ENCODE measurements at places on chromosomes 6 and 20.

DNA sequence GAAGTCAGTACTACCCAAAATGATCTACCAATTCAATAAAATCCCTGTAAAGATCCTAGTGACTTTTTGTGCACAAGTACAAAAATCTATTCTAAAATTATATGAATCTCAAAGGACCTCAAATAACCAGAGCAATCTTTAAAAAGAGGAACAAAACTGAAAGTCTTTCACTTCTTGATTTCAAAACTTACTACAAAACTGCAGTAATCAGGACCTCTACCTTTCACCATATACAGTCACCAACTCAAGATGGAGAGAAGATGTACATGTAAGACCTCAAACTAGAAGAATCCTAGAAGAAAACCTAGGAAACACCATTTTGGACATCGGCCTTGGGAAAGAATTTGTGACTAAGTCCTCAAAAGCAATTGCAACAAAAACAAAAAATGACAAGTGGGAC lies 109.5 kb upstream of the CD93 start:
- DNase-seq, result no peak

GRCh38 chr6:110528930-110529325 lies 52.5 kb upstream of the SLC22A16 start:
- DNase-seq, result no peak

- DNase-seq, result no peak
These were observed 14.3 kb upstream of the SLC22A3 start for GRCh38 chr6:160333841-160334240.

- no peak for DNase-seq
These were observed 20.6 kb downstream of the SLC2A12 start for GRCh38 chr6:134031696-134032255.

GRCh38 chr6:47663462-47664216 lies 34.7 kb upstream of the ADGRF4 start:
- DNase-seq, result no peak

DNA sequence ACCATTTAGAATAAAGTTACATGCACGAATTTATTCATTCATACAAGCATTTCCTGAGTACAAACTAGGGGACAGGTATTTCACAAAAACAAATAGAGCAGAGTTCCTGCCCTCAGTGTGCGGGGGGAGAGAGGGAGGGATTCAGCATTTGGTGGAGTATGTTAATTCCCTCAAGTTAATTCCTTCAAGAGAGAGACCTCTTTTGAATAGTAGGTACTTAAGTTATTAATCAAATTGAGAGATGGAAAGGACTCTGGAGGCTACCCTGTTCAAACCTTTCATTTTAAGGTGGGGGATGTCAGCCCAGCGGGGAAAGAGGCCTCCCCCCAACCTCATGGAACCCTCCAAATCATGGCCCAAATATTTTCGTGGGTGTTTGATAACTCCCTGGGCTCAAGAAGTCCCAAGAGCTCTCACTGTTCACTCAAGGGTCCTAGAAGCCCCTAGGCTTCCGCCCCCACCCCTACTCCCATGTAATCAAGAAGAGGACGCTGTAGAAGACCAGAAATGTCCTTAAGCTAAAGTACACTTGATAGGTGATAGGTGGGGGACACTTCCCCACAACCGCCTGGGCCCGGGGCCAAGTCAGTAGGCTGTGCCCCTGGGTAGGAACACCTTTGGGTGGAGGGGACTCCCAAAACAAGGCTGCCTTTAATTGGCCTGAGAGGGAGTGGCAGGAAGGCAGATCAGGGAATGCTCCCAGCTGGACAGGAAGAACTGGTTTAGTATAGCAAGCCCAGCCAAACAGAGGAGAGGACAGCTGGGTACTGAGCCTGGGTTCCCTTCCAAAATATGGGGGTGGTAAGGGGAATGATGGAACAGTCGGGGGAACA lies 2.9 kb downstream of the SDC4 start:
- no peak for DNase-seq

DNA sequence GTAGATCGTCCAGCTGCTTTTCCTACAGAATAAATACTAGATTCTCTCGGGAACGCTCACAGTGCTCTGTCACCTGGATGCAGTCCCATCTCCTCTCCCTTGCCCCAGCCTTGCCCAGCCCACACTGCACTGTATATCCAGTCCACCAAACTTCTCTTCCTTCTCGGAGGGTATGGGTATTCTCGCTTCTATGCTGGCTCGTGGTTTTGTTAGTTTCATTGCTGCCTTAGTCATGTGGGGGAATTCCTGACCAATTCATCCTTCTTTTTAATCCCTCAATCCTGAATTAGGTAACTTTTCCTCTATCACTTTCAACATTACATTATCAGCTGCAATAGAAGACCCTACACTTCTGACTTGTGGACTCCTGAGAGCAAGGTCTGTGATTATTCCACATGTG lies 252.4 kb downstream of the GMDS start:
- no peak for DNase-seq

DNA sequence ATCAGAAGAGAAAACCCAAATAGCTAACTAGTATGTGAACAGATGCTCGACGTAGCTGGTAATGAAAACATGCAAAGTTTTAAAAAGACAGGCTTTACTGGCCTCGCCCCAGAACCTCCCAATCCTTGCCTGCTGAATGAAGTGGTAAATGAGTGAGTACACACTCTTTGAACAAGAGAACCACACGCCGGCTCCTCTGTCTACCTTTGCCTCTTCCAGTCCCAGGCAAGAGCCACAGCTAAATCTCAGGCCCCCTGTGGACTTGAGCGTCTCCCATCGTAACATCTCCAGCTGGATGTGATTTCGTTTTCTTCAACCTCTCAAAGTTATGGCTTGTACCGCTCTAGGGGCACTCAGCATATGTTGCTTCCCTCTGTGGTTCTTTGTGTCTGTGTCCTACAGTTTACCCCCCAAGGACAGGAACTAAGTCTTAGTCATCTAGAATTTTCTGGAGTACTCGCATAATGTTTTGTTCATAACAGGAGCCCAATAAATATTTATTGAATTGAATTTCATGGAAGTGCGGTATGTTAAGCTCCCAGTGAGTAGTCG lies 153.2 kb upstream of the TAB2 start:
- DNase-seq, result no peak

DNA sequence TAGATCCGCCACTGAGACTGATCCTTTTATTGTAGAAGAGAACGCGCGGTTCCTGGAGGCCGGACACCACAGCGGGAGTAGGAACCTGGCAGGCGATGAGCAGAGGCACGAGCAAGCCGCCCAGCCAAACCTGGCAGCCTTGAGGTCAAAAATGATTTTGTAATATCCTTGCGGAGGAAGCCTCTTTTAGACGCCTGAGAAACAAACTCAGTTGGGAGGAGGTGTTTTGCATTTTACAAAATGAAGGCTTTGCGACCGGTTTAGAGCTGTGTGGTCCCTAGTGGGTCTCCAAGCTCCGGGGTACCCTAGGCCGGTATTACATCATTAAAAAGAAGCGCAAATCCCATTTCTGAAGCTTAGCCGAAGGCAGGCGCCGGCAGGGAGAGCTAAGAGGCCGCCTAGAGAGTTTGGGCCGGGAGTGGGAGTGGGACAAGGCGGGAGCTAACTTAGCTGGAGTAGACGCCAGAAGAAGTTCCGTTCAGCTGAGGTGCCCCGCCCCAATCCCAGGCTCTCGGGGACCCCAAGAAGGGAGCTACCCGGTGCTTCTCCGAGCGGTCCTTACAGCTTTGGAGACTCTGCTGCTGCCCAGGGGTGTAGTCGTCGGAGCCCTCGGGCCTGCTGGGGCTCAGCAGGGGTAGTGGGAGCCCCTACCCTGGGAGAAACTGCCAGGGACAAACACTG lies 1.9 kb upstream of the TBX18 start:
- no peak for DNase-seq

- DNase-seq, result no peak
These were observed 364.3 kb upstream of the MAN1A1 start for GRCh38 chr6:119713903-119714302.

DNA sequence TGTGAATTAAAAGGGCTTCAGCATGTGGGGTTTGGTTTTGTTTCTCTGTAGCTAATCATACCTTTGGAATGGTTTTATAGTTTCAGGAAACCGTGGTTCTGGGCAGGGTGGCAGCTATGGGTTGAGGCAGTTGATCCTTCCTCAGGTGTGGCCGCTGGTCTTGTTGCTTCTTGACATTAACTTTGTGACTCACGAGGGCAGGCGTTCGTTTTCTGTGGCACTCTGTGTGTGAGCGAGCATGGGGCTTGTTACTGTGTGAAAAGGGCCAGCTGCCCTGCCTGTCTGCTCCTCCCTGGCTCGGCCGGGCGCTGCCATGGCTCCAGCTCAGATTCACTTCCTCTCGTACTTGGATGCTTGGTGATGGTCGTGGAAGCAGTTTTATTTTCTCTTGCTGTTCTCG lies 16.2 kb downstream of the DNAJC5 start:
- DNase-seq, result peak; percentile 24

DNA sequence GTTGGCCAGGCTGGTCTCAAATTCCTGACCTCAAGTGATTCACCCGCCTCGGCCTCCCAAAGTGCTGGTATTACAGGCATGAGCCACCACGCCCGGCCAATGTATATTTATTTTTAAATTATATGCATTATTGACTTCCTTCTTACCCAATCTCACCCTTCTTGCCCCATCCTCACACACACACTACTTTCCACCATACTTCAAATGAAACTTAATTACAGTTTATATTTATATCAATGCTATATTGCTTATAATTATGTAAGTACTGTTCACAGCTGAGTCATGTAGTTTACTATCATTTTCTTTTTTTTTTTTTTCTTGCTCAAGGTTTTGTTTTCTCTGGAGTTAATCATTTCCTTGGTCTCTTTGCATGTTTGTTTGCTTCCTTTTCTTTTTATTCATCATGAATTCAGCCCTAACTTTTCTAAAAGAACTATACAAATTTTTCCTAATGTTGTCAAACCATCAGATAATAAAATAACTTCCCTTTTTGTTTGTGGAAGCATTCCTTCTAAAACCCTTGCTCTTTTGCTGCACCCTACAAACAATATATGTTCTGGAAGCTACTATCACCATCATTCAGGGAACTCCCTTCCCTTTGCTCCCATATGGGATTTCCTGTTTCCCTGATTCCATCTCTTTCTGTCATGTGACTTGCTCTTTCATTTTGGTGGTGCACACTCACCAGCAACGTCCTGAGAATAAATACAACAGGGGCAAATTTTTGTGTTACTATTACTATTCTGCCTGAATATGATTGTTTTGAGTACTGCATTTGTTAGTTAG lies 201.7 kb upstream of the SASH1 start:
- no peak for DNase-seq

GRCh38 chr6:33692760-33693158 lies 18.7 kb downstream of the UQCC2 start:
- no peak for DNase-seq

DNA sequence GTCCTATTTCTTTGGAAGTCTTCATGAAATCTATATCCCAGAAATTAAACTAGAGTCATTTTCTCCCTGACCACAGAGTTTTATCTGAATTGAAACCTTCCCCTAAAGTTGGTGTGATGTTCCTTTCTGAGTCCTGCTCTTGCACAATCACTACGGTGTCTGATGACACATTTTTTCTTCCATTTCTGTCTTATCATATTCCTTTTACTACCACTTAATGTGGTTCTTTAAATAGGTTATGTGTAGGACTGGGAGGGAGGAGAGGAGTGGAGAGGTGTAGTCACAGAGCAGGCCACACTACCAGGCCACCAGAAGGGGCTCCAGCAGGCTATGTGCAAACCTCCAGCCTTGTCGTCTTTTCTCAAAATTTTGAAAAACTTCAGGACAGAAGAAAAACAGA lies 39.7 kb upstream of the ATXN1 start:
- DNase-seq, result no peak

DNA sequence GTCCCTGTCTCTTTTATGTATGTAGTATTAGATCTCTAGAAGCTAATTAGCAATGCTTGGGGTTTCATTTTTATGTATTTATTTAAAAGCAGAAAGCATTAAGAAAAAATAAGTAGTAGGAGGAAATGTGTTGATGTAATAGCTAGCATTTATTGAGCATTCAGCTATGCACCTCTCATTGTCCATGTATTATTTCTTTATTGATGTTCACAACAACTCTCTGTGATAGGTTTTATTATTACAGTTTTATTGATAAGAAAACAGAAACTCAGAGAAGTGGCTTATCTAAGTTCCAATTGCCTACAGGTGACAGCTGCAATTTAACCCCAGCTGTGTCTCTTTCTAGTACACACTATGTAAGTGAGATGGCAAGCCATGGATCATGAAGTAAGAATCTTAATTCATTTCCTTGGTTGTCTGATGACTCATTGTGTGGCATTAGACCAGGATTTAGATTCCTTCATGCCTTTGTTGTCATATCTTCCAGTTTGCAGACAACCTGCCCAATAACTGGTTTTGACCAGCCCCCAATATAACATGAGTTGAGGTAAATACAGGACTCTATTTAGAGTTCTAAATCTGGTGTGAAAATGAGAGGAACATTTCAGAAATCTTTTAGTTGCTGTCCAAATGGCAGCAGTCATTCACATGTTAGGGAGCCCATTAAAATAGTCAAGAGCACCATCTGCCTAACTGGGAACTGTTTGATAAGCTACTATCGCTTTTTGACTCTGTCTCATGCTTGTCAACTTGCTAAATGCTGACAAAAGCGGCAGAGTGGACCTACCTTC lies 170.8 kb upstream of the PHACTR1 start:
- DNase-seq, result no peak

GRCh38 chr6:143399176-143399575 lies 51.3 kb downstream of the ADAT2 start:
- DNase-seq, result no peak

DNA sequence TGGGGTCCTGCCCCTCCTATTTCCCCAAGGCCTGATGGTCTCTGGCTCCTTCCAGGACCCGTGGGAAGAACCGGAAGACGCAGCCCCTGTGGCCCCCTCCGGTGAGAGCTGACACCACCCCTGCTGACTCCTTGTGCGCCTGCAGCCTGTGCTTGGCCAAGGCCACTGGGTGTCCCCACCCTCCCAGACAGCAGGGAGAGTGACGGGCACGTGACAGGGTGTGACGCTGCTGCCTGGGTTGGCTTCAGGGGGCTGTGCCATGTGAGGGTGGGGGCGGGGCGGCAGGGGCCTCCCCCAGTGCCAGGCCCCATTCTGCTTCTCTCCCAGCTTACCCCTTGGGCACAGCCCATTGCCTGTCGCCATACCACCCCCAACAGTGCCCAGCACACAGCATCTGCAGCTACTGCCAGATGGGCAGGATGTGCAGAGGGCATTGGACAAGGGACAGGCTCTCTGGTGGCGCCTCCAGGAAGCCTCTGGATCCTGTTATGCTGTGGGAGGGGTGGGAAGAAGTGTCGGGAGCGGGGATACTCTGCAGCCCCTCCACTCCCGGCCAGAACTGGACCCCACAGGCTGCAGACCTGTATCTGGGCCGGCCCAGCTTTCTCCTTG lies 2.9 kb downstream of the BIRC7 start:
- no peak for DNase-seq

- no peak for DNase-seq
These were observed 19.1 kb downstream of the ADGRB3 start for GRCh38 chr6:68654134-68654533.
